Activated naive CD4-positive, alpha-beta T cell (primary cell): ENCODE measurements at places on chromosomes 11 and 22.

DNA sequence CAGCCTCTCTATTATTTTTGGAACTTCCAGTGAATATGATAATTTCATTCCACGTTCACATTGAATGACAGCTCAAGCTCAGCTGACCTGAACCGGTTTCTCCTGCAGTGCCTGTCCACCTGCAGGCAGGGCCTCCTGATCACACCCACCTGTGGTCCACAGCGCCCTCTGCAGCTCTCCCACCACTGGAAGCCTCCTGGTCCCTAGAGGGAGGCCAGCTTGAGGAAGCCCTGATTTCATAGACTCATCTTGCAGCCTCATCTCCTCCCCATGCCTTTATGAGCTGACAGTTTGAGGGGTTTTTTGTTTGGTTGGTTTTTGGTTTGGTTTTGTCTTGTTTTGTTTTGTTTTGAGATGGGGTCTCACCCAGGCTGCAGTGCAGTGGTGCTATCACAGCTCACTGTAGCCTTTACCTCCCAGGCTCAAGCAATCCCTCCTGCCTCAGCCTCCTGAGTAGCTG, 29.9 kb upstream of the MALAT1 start:
- DNase-seq: peak; percentile 40

DNA sequence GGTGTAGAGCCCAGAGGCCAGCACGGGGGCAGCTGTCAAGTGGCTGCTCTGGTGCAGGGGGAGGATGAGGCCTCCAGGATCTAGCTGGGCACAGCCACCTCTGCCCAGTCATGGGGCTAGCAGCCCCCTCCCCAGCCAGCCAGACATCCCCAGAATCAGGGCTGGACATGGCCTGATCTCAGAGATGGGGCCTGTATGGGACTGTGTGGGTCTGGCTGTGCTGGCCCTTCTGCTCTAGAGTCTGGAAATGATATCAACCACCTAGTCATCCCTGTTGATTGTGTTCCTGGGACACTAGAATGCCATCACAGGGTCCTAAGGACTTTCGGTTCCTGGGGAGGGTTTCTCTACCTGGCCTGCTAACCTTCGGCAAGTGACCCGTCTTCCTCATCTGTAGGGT, 2.8 kb downstream of the FLRT1 start:
- no peak for DNase-seq

GRCh38 chr11:63567044-63567840, 4.1 kb upstream of the PLAAT2 start:
- no peak for DNase-seq

GRCh38 chr22:44192098-44192815, 11.5 kb downstream of the PARVG start:
- DNase-seq: no peak

GRCh38 chr11:3934658-3935057, 79.2 kb downstream of the STIM1 start:
- no peak for DNase-seq

DNA sequence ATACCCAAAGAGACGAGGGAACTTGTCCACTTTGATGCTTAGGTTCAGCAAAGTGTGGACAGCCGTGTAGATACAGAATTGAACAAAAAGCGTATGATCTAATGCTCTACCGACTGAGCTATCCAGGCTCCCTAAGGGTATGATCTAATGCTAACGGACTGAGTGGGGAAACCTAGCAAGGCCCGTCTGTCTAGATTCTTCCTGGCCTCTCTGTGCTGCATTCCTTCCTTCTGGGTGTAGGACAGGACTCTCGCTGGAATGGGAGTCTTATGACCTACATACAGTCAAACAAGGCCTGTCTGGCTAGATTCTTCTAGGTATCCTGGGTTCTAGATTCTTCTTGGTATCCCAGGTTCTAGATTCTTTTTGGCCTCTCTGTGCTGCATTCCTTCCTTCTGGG, 8.4 kb upstream of the SLC15A3 start:
- DNase-seq: no peak

DNA sequence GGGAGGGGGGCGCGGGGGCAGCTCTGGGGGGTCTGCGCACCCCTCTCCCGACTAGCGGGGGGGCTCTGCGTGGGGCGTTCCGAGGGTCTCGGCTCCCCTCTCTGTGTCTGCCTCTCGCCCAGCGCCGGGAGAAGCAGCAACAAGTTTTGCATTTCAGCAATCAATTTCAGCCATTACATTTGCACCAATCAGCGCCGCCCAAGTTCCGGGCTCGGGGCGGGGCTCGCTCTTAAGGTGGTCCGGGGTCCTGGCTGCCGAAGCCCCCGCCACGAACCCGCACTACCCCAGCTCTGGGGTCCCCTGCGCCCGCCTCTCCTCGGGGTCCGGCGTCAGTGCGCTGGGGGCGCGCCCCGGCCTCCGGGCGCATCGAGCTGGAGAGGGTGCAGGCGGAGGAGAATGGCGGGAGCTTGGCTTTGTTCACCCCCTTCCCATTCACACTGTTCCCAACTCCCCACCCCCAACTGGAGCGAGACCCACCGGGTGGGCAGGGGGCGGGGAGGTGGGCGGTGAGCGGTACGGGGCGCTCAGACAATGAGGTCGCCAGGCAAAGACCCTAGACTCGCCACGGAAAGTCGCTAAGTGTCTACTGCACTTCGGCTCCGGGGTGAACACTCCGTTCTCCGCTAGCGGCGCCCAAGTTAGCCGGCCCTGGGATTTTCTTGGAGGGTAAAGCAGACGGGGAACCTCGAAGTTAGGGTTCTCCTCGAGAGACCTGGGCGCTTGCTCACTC, at the start of gene MN1:
Gene MN1 (minus strand): TSS at position 141 of the 730 bp plus-strand sequence. CDS start 1,213 bp downstream, outside the sequence.
- peak; percentile 11 for DNase-seq

DNA sequence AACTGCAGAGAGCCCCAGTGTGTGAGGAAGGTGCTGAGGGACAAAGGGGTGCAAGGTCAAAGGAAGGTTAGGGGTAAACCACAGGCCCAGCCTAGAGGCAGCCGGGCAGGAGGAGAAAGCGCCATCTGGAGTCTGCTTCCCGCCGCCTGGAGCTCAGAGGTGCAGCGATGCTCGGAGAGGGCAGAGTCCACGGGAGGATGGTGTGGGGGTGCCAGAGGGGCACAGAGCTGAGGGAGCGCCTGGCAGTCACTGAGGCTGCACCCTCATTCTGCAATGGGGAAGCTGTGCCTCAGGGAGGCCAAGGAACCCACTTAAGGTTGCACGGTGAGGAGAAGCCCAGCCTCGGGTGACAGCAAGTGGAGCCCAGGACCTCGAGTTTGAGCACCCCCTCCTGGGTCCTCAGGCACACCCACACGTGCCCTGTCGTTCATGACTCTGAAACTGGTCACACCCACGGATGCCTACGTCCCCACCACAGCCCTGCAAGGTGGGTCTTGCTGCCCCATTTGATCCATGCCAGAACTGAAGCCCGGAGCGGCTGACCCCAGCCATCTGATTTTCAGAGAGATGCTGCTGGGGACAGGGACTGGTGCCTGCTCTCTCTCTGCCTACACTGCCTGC, 1.6 kb downstream of the IL2RB start:
- DNase-seq: peak; percentile 17

GRCh38 chr11:44356351-44356750, 46.4 kb upstream of the ALX4 start:
- DNase-seq: no peak

- peak; percentile 37 for DNase-seq
Measured at GRCh38 chr22:36470162-36470993, 11.1 kb downstream of the TXN2 start.

GRCh38 chr11:67022961-67023956, at the start of gene SYT12:
SYT12 (plus strand) TSS chr11:67023134; CDS start chr11:67030145, 7,011 bp downstream.
- no peak for DNase-seq

- DNase-seq: no peak
Measured at GRCh38 chr11:116849486-116849885, 12.1 kb upstream of the APOA1 start.
